ENCODE measurements at places on chromosomes 5 and 9.

- DNase-seq, result peak; percentile 6
Measured at GRCh38 chr5:43396762-43397304, 15.4 kb downstream of the CCL28 start.

DNA sequence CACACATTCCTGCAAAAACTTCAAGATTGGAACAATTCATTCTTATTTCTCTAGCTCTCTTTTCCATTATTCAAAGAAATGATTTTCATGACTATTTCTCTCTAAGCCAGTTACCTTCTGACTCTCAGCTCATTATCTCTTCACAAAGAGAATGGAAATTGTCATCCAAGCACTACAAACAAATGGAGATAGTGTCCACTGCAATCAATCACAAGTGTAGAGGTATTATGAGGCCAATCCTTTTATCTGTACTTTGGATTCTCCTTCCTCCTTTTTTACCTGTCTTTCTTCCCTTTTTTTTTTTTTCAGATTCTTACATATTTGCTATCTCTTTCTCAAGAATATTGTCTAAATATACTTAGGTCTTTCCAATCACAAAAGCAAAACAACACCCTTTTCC, 497.7 kb upstream of the MEF2C start:
- no peak for DNase-seq

- DNase-seq, result no peak
Measured at GRCh38 chr5:134227776-134228175, 1.9 kb upstream of the PPP2CA start.

- no peak for DNase-seq
Measured at GRCh38 chr9:123769719-123770118, 160.2 kb downstream of the DENND1A start.

- DNase-seq, result no peak
Measured at GRCh38 chr9:114048533-114049415, 29.3 kb downstream of the AMBP start.

- no peak for DNase-seq
Measured at GRCh38 chr5:161614342-161614741, 67.8 kb upstream of the GABRB2 start.

DNA sequence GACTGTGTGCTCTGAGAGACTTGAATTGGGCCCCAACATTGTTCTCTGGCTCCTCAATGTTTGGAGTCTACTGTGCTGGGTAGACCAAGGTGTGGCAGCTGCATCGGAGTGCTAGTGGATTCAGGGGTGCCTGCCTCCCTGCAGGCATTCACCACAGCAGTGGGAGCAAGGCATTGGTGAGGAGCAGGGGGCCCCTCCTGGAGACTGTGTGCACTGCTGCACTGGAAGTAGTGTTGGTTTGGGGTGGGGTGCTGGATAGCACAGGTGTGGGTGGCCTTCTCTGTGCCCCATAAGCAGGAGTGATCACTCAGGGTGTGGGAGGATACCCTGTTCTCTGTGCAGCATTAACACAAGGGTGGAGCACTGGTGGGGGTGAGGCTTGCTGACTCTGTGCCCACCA, 39.2 kb downstream of the INSL6 start:
- DNase-seq, result no peak

- DNase-seq, result no peak
Measured at GRCh38 chr5:73831066-73831465, 205.1 kb downstream of the ARHGEF28 start.

- peak; percentile 63 for DNase-seq
Measured at GRCh38 chr5:83877911-83878706, 157.5 kb upstream of the HAPLN1 start.

DNA sequence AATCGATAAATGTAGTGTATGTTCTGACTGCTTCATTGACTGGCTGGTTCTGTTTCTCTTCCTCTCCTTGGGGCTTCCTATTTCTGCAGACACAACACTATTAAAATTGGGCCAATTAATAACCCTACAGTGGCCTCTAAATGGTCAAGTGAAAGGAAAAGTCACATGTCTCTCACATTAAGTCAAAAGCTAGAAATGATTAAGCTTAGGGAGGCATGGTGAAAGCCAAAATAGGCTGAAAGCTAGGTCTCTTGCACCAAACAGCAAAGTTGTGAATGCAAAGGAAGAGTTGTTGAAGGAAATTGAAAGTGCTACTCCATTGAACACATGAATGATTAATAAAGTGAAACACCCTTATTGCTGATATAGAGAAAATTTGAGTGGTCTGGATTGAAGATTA, 58.2 kb downstream of the CCNH start:
- no peak for DNase-seq

GRCh38 chr5:146199176-146199815, 4.1 kb upstream of the RBM27 start:
- no peak for DNase-seq

GRCh38 chr5:140145818-140146522, 20.2 kb downstream of the IGIP start:
- DNase-seq, result peak; percentile 75

DNA sequence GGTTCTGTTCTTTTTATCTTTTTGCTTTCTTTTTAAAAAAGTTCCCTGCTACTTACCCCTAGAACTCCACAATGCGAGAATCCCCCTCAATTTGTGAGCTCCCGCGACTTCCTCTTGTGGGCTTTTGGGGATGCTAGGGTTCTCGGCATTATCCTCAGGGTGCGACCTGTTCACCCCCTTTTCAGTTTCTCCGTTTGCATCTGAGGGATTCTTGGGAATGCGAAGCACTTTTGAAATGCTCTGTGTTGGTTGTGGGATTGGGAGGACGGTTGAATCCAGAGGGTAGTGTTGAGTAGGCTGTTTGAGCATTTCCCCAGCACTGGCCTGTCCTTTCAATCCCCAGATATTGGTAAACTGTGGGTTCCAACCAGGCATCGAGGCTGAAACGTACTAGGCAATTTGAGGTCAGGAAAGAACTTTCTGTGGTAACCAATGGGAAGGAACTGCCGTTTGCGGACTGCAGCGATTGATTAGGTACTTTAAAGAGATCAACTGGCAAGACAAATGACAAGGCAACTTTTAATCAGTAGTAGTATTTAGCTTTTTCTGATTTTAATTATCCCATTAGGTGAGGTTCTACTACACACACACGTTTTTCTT, 415 bp downstream of the XRCC4 start:
- peak; percentile 30 for DNase-seq

DNA sequence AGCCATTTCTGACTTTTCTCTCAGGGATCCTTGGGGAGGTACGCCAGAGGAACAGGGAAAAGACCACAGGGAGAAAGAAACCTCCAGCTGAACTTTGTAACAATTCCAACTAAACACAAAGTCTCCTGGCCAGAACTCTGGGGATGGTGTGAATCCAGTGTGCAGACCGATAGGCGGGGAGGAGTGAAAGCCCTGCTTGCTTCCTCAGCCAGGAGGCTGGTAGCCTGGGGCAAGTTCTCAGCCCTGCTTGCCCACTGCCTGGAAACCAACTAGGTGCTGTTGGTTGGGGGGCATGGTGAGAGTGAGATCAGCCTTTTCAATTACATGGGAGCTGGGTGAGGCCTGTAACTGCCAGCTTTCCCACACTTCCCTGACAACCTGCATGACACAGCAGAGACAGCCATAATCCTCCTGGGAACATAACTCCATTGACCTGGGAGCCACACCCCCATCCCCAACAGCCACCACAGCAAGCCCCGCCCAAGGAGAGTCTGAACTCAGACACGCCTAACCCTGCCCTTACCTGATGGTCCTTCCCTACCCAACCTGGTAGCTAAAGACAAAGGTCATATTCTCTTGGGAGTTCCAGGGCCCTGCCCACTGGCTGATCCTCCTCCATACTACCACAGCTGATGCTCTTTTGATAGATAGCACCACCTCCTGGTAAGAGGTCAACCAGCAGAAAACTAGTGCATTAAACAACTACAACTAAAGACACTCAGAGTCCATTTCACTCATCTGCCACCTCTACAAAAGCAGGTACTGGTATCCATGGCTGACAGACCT, 100.1 kb upstream of the TNFAIP8 start:
- no peak for DNase-seq

DNA sequence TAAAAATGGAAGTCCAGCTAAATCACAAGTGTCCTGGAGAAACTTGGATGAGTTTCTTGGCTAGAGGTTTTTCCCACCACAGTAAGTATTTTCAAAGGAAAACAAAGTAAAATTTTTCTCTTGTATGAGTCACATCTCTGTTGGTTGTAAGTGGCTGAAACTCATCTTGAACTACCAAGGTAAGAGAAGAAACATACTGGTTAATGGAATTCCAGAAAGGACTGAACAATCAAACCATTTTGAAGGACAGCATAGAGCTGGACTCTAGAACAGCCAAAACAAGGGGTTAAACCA, 102.8 kb upstream of the CDKN2B start:
- peak; percentile 84 for DNase-seq

GRCh38 chr9:136757751-136758140, 297 bp downstream of the LCN8 start:
- no peak for DNase-seq

GRCh38 chr5:90981821-90982220, 401.3 kb downstream of the ARRDC3 start:
- no peak for DNase-seq

DNA sequence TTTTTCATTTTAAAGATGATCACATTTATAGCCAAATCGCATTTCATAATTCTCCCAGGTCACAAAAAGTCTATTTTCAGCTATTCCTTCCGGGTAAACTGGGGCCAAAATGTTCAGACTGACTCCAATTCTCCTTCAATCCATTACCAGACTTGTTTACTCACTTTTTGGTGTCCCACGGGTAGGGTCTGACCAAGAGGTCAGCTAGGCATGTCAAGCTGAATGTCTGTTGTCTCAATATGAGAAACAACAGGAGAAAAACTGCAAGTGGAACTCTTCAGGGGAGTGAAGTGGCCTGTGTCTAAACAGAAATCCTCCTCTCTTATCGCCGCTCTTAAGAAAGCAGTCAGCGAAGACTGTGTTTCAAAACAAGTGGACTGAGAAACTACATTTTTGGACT, 171.3 kb downstream of the APBA1 start:
- no peak for DNase-seq

DNA sequence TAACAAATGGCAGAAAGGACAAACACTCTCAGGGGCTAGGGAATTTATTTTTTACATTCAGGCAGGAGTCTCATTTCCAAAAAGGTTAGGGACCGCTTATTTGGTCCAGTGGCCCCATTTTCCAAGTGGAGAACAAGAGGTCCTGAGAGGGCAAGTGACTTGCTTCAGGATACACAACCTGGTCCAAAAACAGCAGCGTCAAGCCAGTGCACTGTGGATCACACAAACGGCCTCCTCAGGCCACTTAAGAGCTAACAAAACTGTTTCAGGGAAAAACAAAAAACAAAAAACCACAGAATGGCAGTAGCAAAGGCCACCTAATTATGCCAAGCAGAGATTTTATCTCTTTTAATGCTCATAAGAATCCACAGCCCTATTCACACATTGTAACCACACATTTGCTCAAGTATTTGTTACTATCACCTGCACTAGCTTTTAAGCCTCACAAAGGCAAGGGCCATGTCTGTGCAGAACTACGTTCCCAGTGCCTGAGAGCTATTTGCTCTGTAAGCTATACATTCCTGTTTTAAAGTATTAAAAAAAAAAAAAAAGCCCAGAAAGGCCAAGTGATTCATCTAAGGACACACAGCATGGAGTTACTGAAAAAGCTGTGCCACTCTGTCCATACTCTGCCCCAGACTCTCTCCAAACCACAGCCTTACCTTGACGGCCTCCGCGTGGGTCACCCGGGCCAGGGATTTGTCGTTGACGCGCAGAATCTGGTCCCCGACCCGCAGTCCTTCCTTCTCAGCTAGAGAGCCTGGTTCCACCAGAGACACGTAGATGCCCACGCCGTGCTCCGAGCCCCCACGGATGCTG, 1.5 kb downstream of the WHRN start:
- no peak for DNase-seq

DNA sequence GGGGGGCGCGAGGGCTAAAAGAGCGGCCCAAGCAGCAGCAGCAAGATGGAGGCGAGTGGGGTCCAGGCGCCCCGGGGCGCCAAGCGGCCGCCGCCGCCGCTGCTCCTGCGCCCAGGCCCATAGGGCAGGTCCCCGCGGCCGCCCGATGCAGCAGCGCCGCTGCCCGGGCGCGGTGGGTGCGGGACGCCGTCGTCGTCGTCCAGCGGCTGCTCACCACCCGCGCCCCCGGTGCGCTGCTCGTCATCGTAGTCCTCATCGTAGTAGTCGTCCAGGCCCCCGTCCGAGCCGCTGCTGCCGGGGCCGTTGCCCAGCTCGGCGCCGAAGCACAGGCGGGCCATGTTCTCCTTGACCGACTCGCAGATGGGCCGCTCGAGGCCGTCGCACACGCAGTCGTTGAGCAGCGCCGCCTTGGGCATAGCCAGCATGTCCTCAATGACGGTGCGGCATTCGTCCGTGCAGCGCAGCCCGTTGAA, 1.5 kb downstream of the GAS1 start:
- peak; percentile 56 for DNase-seq

DNA sequence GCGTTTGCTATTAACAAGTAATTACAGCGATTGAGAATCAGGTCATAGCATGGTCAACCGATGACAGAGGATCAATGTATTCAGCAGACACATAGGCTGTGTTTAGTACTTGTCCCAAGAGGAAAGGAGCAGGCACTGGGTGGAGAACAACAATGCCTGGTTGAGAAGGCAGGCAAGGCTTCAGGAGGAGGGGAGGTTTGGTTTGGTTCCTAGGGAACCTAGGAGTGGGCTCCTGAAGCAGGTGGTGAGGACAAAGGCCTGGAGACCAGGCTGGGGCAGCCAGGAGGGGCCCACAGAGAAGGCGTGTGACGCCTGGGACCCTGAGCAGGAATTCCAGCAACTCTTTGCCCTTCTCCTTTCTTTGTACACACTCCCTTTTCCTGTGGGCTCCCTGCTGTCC, 195.6 kb downstream of the SPOCK1 start:
- no peak for DNase-seq

DNA sequence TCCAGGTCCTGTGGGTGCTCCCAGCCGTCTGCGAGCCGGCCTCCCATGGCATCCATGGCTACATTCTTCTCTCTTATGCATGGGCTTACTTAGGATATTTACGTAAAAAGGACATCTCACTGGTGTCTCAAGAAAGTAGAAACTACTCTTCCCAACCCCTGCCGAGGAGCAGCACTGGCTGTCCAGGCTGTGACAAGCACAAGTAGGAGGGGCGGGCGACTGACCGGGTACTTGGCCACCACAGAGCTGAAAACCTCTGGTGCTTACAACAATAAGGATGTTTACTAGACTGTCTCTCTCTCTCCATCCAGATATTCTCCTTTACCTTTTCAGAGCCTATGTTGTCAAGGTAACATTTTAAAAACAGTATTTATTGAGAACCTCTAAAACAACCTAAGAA, 56.3 kb upstream of the TBC1D9B start:
- no peak for DNase-seq

DNA sequence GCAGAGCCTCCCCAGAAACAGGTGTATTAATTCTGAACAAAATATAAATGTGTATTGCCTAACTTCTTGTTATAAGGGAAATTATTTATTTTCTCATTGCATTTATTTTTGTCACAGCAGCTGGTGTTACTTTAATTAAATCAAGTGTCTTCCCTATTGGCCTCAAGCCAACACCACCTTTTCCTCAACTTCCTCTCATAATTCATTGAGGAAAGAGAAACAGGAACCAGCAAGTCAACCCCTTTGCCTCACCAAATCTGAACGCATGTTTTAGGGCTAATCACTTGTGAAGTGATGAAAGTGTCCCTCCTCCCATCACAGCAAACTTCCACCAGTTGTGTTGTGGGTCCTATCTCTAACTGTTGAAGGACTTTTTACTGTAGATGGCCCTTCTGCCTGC, 73.1 kb downstream of the DIRAS2 start:
- no peak for DNase-seq

GRCh38 chr9:114006155-114006550, 71.9 kb downstream of the AMBP start:
- DNase-seq, result no peak

Measured in fibroblast of skin of scalp (primary cell).